NCI-H774 (cell line): ENCODE measurements at places on chromosomes 2 and 18.
A peak's percentile ranks its signal among the peaks of the same experiment; 100 is the strongest.

DNA sequence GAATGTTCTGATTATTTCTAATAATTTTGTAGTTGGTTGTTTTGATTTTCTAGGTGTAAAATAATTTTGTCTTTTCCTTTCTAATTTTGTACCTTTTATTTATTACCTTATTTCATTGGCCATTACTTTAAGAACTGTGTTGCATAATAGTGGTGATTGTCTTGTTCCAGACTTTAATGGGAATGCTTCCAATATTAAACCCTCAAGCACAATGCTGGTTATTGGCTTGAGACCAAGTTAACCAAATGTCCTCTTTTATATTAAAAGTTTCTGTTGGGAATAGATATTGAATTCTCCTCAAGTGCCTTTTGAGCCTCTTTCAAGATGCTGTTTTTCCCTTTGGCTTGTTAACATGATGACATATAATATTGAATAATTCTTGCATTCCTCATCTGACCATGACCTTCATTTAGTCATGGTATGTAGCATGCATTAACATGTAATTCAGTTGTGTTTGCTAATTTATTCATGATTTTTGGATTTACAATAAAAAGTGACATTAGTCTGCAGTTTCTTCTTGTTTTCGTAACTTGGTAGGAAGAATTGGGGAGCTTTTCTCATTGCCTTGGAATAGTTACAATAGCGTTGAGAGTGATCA, 141.7 kb downstream of the DIS3L2 start:
- DNase-seq: no peak

DNA sequence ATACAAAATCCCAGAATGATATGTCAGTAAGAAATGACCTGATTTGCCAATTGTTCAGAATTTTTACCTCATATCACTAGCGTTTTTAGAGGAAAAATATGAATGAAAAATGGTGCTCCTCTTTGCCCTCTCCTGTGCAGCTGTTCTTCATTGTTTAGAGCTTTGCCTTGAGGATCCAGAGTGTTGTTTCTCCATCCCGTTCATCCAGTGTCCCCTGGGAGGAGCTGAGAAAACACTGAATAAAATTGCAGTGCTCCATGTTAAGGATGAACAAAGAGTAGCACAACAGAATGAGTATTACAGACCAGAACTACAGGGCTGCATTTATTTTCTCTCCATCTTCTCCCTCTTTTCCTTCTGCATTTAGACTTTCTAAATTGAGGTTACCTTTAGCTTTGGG, 133.1 kb downstream of the ADCYAP1 start:
- no peak for DNase-seq

GRCh38 chr2:150191349-150191748, 296.1 kb downstream of the RND3 start:
- DNase-seq: no peak

DNA sequence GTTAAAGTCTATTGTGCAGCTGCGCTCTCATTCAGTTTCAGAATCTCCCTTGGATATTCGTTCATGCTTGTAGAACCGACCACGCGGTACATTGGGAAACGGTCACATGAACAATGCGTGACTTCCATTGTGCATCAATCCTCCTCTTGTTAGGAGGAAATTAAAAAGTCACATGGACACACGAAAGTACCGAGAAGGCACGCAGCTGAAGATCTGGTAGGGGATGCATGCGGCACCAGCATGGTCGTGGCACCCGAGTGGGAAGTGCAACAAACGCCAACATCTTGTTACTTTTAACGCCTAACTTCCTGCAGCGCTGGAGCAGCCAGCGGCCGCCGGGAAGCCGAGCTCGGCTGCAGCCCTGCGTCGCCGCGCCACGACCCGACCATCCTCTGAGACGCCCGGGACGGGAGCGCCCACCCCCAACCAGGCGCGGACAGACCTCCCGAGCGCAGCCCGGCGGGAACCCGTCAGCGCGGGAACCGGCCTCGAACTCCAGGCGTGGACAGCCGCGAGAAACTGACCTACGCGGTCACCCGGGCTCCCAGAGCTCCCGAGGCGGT, 412 bp downstream of the OSBPL1A start:
- peak; percentile 58 for DNase-seq

DNA sequence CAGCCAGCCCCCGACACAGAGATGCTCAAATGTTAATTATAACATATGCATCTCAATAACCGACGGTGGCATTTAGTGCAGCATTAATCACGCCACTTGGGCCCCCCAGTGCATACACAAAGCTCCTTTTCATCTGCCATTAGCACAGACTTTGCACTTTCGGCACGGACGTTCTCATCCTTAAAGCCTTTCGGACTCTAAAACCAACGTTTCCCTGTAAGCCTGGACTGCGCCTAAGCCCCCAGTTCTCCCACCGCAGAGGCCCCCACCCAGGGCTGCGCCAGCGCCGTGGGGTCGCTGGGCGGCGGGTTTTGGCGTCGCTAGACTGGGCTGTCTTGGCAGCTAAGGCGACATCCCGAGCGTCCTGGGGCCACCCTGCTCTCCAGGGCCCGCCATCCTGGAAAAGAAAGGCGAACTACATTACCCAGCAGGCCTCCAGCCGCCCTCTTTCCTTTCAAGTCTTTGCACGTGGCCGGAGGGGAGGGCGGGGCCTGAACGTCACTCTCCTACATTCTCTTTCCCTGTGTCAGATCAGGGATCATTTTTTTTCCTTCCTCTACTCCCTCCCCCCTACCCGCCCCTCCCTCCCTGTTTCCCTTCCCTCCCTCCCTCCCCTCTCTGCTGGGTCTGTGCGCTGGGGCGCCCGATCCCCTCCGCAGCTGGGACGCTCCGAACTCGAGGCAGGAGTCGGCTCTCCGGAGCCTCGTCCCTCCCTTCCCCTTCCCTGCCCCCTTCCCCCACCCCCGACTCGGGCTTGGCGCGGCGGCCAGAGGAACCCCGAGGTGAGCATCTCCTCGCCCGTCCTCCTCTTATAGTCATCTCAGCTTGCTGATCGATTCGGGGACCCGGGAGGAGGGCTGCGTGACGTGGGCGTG, at the start of gene CTIF:
Gene CTIF (plus strand): TSS at position 501 of the 875 bp plus-strand sequence. CDS start 80,535 bp downstream, outside the sequence.
- peak; percentile 86 for DNase-seq

DNA sequence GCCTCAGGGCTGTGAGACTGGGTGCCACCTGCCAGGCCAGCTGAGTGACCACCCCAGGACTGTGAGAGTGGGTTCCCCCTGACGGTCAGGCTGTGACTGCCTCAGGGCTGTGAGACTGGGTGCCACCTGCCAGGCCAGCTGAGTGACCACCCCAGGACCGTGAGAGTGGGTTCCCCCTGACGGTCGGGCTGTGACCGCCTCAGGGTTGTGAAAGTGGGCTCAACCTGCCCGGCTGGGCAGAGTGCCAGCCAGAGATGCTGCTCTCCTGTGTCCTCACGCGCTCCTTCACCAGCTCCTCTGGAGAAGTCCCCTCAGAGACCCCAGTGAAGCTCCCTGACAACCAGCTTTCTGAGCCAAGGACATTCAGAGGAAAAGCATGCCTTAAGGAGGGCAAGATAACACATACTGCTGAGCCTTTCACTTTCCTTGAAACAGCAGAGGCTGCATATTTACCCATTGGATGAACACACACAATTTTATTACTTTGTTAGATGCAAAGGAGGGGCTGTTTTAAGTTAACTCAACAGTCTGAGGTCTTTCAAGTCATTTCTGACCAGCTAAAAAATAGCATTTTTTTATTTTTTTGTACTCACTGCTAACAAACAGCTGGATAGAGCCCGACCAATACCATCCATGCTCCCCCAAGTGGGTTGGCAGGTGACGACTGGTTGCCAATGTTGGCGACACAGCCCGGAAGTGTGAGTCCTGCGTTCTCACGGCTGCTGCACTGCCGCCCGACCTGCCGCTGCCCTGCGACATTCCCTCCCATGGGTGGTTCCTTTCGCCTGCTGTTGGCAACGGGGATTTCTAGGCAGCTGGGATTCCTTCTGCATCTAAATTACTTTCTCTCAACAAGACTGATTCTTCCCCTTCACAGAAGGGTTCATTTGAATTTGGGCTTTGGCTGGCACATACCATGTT, 70.7 kb downstream of the NDUFA10 start:
- no peak for DNase-seq

DNA sequence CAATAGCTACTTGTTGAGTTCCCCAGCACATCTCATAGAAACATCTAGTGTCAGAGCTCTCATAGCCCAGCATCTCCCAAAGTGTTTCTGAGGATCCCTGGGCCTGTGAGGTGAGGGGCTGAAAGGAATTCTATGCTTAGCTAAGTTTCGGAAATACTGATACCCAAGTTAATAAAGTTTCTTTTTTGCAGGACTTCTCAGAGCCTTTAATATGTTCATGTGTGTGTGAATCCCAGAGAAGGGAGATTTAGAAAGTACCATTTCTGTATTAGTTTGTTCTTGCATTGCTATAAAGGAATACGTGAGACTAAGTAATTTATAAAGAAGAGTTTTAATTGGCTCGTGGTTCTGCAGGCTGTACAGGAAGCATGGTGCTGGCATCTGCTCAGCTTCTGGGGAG, 211.2 kb downstream of the TSN start:
- no peak for DNase-seq

GRCh38 chr2:100142393-100142792, at the start of gene AFF3:
Gene AFF3, minus strand, starts transcription at chr2:100142590. Its CDS starts 38,136 bp downstream, at chr2:100104454.
- DNase-seq: no peak

- DNase-seq: no peak
These were observed 229.3 kb downstream of the SMAD2 start for GRCh38 chr18:47701134-47701533.

DNA sequence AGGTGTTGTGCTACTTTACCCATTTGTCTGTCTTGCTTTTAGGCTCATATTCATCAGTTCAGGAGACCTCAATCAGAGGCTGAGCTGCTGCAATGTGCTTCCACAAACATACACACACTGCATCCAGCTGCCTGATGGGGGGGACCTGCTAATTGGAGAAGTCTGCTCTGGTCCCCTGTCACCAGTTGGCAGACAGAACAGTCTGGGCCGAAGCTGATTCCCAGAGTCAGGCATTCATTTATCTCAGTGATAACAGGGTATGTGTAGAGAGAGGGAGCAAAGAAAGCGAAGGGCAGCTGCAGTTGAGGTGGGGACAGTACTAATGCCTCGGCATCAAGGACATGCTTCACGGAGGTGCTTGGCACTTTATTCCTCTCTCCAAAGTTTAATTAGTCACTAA, 584.3 kb upstream of the PIK3C3 start:
- peak; percentile 15 for DNase-seq

GRCh38 chr2:17879137-17879912, 858 bp downstream of the KCNS3 start:
- DNase-seq: peak; percentile 78

DNA sequence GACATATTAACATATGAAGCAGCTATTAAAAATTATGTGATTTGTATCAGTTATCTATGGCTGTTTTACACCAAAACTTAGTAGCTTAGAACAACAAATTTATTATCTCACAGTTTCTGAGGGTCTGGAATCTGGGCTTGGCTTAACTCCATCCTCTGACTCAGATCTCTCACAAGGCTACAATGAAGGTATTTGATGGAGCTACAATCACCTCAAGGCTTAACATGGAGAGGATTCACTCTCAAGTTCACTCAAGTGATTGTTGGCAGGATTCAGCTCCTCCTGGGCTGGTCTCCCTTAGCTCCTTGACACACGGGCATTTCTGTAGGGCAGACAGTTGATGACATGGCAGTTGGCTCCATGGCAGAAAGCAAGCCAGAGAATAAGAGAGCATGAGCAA, 133.0 kb upstream of the SLC14A2 start:
- DNase-seq: no peak

- DNase-seq: peak; percentile 2
These were observed 576.4 kb upstream of the PIK3C3 start for GRCh38 chr18:41378598-41378997.

DNA sequence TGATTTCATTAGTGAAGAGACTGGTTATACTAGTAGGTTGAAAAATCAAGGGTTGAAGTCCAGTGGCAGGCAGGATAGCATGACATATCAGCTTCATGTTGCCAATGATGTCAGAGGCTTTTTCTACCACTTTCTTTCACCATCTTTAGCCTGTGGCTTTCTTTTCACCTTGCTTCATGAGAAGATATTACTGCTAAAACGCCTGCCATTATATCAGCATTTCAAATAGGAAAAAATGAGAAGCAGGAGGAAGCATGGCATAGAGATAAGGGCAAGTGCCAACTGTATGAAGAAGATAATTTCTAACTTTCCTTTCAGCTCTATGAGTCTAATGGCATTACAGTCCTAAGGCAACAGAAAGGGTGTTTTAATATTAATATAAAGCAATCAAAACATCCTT, 270.2 kb upstream of the SYT4 start:
- DNase-seq: no peak

DNA sequence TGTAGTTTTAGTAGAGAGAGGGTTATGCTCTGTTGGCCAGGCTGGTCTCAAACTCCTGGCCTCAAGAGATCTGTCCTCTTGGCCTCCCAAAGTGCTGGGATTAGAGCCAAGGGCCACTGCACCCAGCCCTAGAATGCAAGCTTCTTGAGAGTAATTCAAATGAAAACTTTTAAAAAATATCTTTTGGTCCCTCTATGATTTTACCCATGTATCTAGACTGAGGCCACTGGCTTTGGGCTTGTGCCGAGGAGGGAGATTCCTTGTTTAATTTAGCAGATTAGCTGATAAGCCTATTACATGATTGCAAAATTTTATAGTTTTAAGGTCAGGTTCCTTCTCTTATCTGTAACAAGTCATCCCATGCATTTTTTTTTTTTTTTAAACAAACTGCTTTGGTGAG, 59.5 kb upstream of the CCDC195 start:
- no peak for DNase-seq

DNA sequence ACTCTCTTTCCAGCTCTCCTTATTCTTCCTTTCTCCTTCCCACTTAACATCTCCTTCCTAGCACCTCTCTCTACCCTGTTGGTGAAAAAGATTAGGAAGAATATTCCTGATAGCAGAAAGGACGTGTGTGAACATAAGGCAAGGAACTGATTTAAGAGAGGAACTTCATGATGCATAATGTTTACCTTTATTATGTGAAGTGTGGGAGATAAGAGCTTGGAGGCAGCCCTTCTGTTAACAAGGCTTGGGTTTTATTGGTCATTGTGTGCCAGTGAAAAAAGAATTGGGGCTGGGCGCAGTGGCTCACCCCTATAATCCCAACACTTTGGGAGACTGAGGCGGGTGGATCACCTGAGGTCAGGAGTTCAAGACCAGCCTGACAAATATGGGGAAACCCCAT, 34.4 kb downstream of the KCNJ13 start:
- DNase-seq: no peak

DNA sequence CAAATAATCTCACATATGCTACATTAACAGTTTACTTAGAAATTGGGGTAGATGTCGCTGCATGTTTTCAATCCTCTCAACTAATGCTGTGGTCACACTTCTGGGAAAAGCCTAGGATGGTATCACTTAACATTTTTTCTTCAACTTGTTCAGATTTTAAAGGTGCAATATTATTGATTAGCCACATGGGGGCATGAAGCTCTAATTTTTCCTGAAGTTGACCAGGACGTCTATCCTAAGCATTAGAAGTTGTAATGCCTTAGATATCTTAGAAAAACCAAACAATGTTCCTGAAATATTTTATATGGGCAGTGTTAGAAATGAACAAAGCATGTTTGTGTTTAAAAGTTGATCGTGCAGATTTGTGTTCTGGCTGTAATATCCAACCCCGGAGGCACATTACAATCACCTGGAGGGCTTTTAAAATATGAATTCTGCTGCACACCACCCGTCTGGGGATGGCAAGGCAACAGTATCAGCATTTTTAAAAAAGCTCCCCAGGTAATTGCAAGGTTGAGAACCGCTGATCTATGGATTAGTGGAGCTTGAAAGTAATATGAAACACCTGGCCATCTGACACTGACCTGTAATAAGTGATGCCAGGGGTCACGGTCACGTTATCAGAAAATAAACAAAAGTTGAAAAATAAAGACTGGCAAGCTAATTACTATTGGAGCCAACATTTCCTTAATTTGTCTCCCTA, 100.5 kb upstream of the LMAN1 start:
- peak; percentile 20 for DNase-seq
